K562 (cell line): ENCODE measurements at places on chromosomes 11 and 22. TPM values are rescaled to one million over a fixed set of nuclear protein-coding genes. Genes with fewer than 3 reads are reported as not detected.

GRCh38 chr11:7640816-7641215, 32.5 kb downstream of the CYB5R2 start:
- no peak overlapping the region for H3K4me3 ChIP-seq
- H3K4me1 ChIP-seq, result no peaks in the 10 kb centered on the region; the same call in 1 of the 2 replicates
- DNase-seq, result no peak
- no peaks in the 10 kb centered on the region; the same call in 2 of the 3 replicates for H3K27me3 ChIP-seq
- H3K36me3 ChIP-seq, result no peaks in the 10 kb centered on the region
- no peak overlapping the region for H3K27ac ChIP-seq

GRCh38 chr11:122665861-122666260, 10.3 kb downstream of the UBASH3B start:
- no peak overlapping the region for H3K4me3 ChIP-seq
- DNase-seq, result no peak
- H3K36me3 ChIP-seq, result no peaks in the 10 kb centered on the region
- H3K4me1 ChIP-seq, result no peaks in the 10 kb centered on the region

DNA sequence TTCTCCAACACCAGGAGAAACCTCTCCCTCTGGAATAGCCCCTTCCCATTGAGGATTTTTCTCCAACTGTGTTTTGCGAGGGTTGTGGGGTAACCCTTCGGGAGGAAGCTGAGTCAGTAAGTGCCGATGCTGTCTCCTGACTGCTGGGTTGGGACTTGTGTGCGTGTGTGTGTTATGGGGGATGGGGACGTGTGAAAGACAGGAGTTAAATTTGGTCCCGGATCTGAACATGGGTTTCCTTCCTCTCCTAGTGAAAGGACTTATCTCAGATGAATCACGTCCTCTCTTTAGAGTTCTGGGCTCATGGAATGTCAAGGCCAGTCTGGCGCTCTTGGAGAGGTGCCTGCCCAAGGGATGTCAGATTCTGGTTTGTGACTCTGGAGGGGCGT, 33.3 kb downstream of the KIAA1671 start:
- H3K4me1 ChIP-seq, result no peaks in the 10 kb centered on the region; the same call in 1 of the 2 replicates
- H3K4me3 ChIP-seq, result no peak overlapping the region
- H3K27me3 ChIP-seq, result peaks cover 5% of the 10 kb centered on the region; the same call in 1 of the 3 replicates
- no peak overlapping the region for H3K27ac ChIP-seq
- H3K36me3 ChIP-seq, result no peaks in the 10 kb centered on the region

DNA sequence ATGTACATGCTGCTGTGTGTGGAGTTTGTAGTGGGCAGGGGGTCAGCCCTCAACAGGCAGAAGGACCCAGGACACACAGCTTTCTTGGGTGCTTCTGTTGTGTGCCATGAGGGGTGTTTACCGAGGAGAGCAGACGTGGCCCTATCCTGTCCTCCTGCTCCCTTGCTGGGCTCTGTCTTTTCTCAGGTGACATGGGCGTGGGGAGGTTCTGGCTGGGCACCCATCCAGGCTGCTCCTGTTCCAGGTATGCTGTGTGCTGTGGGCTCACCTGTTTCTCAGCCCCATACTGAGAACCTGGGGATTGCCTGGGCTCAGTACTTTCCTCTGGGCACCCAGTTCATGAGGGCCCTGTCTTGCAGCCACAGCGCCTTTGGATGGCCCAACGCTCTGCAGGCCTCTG, 23.3 kb downstream of the MICALL1 start:
- H3K27me3 ChIP-seq, result no peaks in the 10 kb centered on the region
- H3K4me1 ChIP-seq, result peaks cover 9% of the 10 kb centered on the region; the same call in 2 of the 3 replicates
- DNase-seq, result no peak
- no peak overlapping the region for H3K27ac ChIP-seq

GRCh38 chr11:75041263-75041662, 52.5 kb downstream of the NEU3 start:
- no peak for DNase-seq
- H3K27me3 ChIP-seq, result no peaks in the 10 kb centered on the region
- no peaks in the 10 kb centered on the region; the same call in 1 of the 2 replicates for H3K4me1 ChIP-seq
- no peak overlapping the region for H3K27ac ChIP-seq
- H3K36me3 ChIP-seq, result no peaks in the 10 kb centered on the region
- no peak overlapping the region for H3K4me3 ChIP-seq

DNA sequence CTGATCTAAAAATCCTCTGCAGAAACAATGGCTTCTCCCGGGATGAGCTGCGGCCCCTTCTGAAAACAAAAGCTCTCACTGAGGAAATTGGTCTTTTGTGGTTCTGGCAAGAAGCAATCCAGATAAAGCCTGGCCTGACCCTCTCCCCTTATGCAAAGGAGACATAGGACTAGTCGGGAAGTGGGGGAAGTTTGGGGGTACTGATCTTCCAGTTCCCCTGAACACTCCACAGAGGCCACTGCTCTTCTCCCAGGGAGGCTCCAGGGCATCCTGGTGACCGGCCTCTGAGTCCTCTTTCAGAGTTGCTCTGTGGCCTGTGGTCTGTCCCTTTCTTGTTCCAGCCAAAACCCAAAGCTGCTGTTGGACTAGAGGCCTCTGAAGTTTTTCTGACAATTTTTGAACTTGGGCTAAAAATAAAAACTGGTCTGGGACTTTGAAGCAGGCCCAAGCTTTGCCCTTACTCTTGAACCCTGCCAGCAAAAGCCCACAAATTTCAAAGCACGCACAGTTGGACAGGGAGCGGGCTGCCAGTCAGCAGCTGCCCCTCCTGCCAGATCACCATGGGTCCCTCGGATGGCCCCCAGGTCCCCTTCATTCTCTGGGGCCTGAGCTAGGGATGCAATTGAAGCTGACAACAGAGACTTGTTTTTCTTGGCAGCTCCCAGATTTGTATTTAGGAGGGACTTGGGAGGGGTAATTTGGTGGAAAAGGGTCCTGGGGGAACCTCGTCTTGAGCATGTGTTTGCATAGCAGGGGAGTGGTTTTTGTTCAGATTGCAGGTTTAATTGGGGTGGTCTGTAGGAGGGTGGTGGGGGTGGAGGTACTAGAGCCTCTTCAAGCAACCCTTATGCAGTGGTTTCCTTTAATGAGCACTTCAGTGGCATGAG, 381.6 kb upstream of the CADM1 start:
- H3K4me3 ChIP-seq, result no peak overlapping the region
- no peak overlapping the region for H3K27ac ChIP-seq
- no peaks in the 10 kb centered on the region for H3K27me3 ChIP-seq
- DNase-seq, result no peak
- H3K36me3 ChIP-seq, result no peaks in the 10 kb centered on the region

- H3K36me3 ChIP-seq, result peaks cover 67% of the 10 kb centered on the region
- H3K4me1 ChIP-seq, result peaks cover 32% of the 10 kb centered on the region
- no peaks in the 10 kb centered on the region for H3K27me3 ChIP-seq
- H3K27ac ChIP-seq, result peak within 1 kb of the TSS; percentile 100
- peak within 1 kb of the TSS; percentile 99 for H3K4me3 ChIP-seq
These were observed at the start of gene ATF4 for GRCh38 chr22:39520226-39521105. TSS of gene ATF4 (plus strand) at chr22:39520562. CDS start at chr22:39521446, 884 bp downstream.

DNA sequence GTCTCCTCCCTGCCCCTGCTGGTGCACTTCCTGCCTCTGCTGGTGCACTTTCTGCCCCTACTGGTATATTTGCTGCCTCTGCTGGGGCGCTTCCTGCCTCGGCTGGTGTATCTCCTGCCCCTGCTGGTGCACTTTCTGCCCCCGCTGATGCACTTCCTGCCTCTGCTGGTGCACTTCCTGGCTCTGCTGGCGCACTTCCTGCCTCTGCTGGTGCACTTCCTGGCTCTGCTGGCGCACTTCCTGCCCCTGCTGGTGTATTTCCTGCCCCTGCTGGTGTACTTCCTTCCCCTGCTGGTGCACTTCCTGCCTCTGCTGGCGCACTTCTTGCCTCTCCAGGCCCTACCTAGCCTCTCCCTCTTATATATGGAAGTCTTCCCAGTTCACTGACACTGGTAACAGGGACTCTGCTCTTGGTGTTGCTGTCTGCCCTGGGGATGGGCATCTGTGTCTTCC, 10.1 kb downstream of the MTFP1 start:
- no peaks in the 10 kb centered on the region for H3K36me3 ChIP-seq
- H3K27ac ChIP-seq, result peak overlapping the region; percentile 65
- H3K4me3 ChIP-seq, result no peak overlapping the region
- peaks cover 21% of the 10 kb centered on the region for H3K4me1 ChIP-seq

- H3K27me3 ChIP-seq, result peaks cover 58% of the 10 kb centered on the region
- no peak overlapping the region for H3K4me3 ChIP-seq
- no peak overlapping the region for H3K27ac ChIP-seq
- no peaks in the 10 kb centered on the region for H3K36me3 ChIP-seq
- no peaks in the 10 kb centered on the region for H3K4me1 ChIP-seq
These were observed 17.2 kb downstream of the KCNQ1 start for GRCh38 chr11:2461956-2462542.

DNA sequence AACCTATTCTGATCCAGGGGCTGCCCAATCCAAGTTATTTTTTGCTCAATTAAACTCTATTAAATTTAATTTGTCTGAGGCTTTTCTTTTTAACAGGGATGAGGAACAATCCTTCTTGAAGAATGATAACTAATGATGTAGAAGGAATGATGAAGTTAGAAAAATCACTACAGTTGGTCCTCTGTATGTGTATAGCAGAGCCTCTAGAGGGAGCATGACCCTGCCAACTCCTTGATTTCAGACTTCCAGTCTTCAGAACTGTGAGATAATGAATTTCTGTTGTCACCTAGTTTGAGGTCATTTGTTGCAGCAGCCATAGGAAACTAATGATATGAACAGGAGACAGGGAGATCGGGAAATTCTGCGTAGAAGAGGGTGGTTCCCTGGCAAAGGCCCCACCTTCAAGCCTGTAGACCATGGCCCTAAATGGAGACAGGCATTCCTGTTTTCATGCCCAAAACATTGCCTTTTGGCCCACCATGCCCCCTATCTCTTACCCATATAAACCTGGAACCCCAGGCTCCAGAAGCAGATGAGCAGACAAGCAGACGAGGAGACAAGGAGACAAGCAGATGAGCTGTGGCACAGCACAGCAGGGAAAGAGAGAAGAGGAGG, 7.7 kb upstream of the QSER1 start:
- H3K36me3 ChIP-seq, result no peaks in the 10 kb centered on the region
- no peaks in the 10 kb centered on the region for H3K4me1 ChIP-seq
- no peak overlapping the region for H3K4me3 ChIP-seq
- peak; percentile 38 for DNase-seq

GRCh38 chr11:43853781-43854180, 26.9 kb upstream of the ALKBH3 start:
- DNase-seq, result no peak
- no peak overlapping the region for H3K27ac ChIP-seq
- peaks cover 4% of the 10 kb centered on the region; the same call in 1 of the 2 replicates for H3K27me3 ChIP-seq

- no peak for DNase-seq
- H3K4me3 ChIP-seq, result no peak overlapping the region
- H3K27ac ChIP-seq, result no peak overlapping the region
These were observed 97.1 kb upstream of the PARVA start for GRCh38 chr11:12280199-12280837.

GRCh38 chr22:38133331-38133730, 22.8 kb upstream of the BAIAP2L2 start:
- no peak for DNase-seq
- H3K4me3 ChIP-seq, result no peak overlapping the region
- H3K27me3 ChIP-seq, result no peaks in the 10 kb centered on the region
- no peaks in the 10 kb centered on the region; the same call in 2 of the 3 replicates for H3K4me1 ChIP-seq
- no peak overlapping the region for H3K27ac ChIP-seq

- no peaks in the 10 kb centered on the region for H3K27me3 ChIP-seq
- H3K27ac ChIP-seq, result no peak overlapping the region
- H3K4me1 ChIP-seq, result peaks cover 24% of the 10 kb centered on the region
- H3K36me3 ChIP-seq, result no peaks in the 10 kb centered on the region
These were observed 33.6 kb upstream of the GNB1L start for GRCh38 chr22:19888131-19888746.

DNA sequence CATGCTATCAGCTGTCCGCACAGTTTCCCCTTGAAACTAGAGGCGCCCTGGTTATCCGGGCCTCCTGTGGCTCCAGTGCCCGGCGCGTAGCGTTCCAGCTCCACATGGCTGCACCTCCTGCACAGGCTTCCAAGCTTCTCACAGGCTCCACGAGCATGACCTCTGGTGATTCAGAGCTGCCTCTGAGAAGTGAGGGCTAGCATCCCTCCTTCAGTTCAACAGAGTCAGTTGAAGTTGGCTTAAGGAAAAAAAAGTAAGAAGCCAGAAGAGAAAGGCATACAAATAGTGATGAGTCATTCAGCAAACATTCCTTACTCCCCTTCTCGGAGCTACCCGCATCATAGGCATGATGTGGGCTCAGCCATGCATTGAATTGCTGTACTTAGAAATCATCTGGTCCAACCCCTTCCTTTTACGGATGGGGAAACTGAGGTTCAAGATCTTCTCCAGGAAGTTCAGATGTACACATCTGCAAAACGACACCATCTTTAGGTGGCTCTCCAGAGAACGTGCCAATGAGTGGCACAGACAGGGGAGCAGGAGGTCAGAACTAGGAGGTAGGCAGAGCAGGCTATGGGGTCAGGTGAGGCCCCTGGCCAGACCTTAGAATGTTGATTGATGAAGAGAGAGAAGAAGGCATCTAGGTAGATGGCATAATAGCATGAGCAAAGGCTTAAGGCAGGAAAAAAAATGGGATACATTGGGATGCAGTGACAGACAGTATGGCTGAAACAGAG, 216.3 kb upstream of the TBCEL start:
- H3K36me3 ChIP-seq, result no peaks in the 10 kb centered on the region
- H3K4me1 ChIP-seq, result no peaks in the 10 kb centered on the region
- H3K4me3 ChIP-seq, result no peak overlapping the region
- no peak for DNase-seq

DNA sequence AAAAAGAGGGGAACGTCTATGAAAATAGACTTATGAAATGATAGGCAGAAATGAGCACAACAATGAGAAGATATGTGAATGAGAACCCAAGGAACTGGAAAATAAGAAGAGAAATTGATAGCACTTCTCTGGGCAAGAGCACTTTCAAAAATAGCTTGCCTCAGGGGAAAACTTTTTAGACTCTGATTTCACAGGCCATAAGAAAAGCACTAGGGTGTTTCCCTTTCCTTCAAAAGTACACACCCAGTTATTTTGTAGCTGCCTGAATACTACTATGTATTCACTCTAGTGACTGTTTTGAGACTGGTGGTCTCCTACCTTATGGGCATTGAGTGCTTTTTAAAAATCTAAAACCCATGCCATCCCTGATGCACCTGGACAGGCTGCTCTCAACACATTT, 172.3 kb upstream of the SOX6 start:
- no peak overlapping the region for H3K27ac ChIP-seq
- H3K4me3 ChIP-seq, result no peak overlapping the region
- no peak for DNase-seq
- H3K4me1 ChIP-seq, result no peaks in the 10 kb centered on the region
- H3K27me3 ChIP-seq, result no peaks in the 10 kb centered on the region

CLP1 gene
- 23.4 and 26.5 TPM in 2 replicates for polyA plus RNA-seq

FOSL1 gene
- 16.3 and 16.9 TPM in 2 replicates for polyA plus RNA-seq

MUC5B gene
- 0.04 TPM in 1 of 2 replicates, not detected in the other for polyA plus RNA-seq

EXPH5 gene
- 2.4 and 2.6 TPM in 2 replicates for polyA plus RNA-seq

USH1C gene
- 0.04 TPM in 1 of 2 replicates, not detected in the other for polyA plus RNA-seq

SERPING1 gene
- 0.20 and 0.55 TPM in 2 replicates for polyA plus RNA-seq

PACSIN2 gene
- 31.8 and 36.3 TPM in 2 replicates for polyA plus RNA-seq

SCGB2A2 gene
- not detected in 2 replicates for polyA plus RNA-seq

DCUN1D5 gene
- 175 and 178 TPM in 2 replicates for polyA plus RNA-seq

BEST1 gene
- 1.3 TPM in 2 replicates for polyA plus RNA-seq

PNPLA5 gene
- not detected in 2 replicates for polyA plus RNA-seq
